Sigmoid colon (tissue), 7 donors: ENCODE measurements at places on chromosomes 1 and 21. TPM values are rescaled to one million over a fixed set of nuclear protein-coding genes. Genes with fewer than 3 reads are reported as not detected.

DNA sequence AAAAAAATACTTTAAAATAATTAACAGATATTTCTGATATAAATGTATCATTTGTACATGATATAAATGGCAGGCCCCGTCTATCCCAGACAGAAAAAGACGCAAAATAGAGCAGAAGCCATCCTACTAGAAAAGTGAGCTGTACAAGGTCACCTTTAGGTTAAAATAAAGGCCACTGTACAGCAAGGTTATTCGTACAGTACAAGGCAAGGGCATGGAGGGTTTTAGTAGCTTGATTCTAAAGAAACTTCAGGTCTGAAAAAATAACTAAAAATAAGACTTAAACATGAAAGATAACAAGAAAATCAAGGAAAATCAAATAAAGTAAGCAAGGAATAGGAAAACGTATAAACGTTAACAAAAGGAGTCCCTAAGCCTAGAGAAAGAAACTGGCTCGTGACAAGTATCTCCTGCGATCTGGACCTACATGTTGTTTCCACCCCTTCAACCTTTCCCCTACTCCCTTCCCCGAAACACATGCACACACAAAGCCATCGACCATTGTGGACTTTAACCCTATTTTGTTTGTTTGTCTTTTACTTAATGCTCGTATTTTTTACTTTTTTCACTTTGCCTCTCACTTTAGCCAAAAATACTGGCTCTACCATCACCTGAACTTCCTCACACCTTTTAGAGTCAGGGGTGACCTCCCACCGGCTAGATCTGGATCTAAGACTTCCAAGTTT lies 26.5 kb upstream of the SLC30A10 start:
- no peak for DNase-seq

DNA sequence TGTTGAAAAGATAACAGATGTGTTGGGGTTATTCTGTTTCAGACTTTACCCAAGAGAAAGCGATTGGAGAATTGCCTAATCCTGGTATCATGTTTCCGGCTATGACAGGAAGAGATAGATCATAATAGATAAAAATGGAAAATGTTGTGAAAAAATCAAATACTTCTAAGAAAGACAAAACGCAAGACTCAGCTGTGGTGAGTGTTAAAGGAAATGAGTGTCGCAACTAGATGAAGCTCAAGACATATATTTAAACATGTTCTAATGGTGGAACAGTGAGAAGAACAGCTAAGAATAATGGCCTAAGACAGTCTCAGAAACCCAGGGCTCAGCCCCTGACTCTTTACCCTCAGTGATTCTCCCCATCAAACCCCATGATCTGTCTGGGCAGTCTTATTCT lies 426.7 kb upstream of the RUNX1 start:
- no peak for DNase-seq

DNA sequence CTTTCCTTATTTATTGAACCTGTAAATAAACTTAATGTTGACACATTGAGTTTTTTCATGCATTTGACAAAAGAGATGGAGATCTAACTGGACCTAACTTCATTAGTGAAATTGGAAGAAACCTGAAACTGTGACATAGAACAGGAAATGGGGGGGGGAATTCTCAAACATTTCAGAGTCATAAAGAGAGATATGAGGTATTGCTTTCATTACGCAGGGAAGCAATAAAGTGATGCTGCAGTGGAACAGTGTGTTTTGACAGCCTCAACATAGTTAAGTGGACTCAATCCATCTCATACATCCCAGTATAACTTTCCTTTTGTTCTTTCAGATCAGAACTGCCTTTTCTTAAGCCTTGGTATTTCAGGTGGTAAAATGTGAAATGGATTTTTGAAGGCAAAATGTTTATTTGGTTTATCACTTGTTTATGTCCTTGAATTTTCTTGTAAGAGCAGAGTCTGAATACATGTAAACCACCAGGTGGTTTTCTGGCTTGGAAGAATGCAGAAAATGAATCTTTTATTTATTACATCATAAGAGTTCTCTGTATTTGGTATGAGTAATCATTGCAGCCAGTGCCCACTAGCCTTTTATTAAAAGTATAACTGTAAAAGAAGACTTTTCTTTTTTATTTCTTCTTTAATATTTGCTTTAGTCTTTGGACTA lies 132.5 kb downstream of the ZNF326 start:
- no peak for DNase-seq

DNA sequence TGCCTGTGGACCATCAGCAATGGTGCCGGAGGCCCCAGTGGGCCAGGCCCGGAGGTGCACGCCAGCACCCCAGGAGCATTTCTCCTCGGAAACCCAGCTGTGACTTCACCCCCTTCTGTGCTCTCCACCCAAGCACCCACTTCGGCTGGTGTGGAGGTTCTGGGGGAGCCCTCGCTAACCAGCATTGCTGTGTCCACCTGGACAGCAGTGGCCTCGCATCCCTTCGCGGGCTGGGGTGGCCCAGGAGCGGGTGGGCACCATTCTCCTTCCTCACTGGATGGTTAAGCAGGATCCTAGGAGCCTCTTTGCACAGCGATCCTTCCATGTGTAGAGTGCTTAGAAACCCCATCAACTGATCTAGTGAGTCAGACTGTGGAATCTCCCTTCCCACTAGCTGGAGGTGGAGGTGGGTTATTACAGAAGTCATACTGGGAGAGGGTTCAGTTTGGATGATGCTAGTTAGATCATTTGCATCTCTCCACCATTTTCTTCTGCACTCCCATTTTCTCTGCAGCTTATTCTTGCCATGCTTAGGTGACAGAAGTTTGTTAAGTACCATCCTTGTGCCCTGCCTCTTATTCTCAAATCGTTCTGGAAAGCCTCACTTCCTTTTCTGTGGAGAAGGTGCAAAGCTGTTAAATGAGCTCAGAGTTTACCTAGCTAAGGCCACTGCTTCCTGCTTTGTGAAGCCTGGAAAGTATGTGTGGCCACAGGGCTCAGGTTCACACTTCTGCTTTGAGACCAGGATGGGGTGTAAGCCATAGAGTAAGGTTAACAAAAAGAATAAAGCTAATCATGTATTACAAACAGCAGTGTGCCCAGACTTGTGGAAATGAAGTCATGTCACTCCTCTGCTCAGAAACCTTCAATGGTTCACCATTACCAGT lies 32.3 kb downstream of the TBX19 start:
- DNase-seq = no peak

- DNase-seq = peak; percentile 73
Measured at GRCh38 chr1:58896246-58897183, 112.7 kb upstream of the JUN start.

GRCh38 chr1:46538147-46538546 lies 13.3 kb downstream of the KNCN start:
- DNase-seq = no peak

DNA sequence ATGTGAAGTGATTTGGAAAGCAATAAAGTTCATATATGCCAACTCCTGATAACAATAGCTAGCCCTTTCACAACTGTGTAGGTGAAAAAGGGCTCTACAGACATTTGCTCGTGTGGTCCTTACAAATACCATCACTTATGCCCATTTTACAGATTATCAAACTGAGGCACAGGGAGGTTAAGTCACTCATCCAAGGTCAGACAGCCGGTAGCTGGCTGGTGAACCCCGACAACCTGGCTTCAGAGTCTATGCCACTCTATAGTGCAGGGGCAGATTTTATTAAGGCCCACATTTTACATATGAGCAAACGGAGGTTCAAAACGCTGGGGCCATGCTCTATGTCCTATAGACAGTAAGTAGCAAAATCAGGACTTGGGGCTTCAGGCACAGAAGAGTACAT lies 280.5 kb downstream of the RRAGC start:
- peak; percentile 22 for DNase-seq

DNA sequence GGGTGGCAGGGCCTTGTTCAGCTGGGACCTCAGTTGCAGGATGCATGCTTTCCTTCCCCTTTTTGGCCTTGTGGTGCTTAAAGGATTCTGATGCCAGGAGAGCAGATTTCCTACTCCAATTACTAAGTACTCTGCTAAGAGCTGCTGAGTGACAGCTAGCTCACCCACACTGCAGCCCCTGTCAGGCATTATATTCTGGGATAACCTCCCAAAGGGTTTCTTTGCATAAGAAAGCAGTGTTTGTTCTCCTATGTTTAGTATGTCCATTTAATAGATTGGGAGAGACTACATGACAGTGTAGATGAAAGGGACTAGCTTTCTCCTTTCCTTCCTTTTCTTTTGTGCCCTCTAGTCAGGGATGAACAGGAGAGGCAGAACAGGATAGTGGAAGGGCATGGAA lies 100.7 kb downstream of the FAM78B start:
- DNase-seq = no peak

- no peak for DNase-seq
Measured at GRCh38 chr1:192943108-192943507, 116.1 kb downstream of the UCHL5 start.

ELF3 gene
- 0.16 TPM for total RNA-seq

CLIC4 gene
- 361 TPM for total RNA-seq

DENND2D gene
- total RNA-seq = 3.9 TPM
